Mammary epithelial cell (primary cell): ENCODE measurements at places on chromosomes 5 and 9. TPM values are rescaled to one million over a fixed set of nuclear protein-coding genes. Genes with fewer than 3 reads are reported as not detected.

PCDHGB6 gene
- 0.11 TPM for polyA plus RNA-seq

ZBTB26 gene
- 1.6 TPM for polyA plus RNA-seq

C5orf15 gene
- polyA plus RNA-seq: 40.0 TPM

TSSK1B gene
- polyA plus RNA-seq: 0.05 TPM

TUT7 gene
- polyA plus RNA-seq: 18.9 TPM

HACD4 gene
- polyA plus RNA-seq: 0.08 TPM

SLC22A4 gene
- 2.1 TPM for polyA plus RNA-seq

CARTPT gene
- polyA plus RNA-seq: not detected

IFNW1 gene
- not detected for polyA plus RNA-seq

SHOC1 gene
- polyA plus RNA-seq: 0.01 TPM

FAXDC2 gene
- 1.4 TPM for polyA plus RNA-seq

GRXCR2 gene
- not detected for polyA plus RNA-seq

MEF2C gene
- polyA plus RNA-seq: not detected

PCDHGB2 gene
- polyA plus RNA-seq: 0.46 TPM

RGMB gene
- polyA plus RNA-seq: 11.1 TPM

FLT4 gene
- polyA plus RNA-seq: 0.07 TPM

SVEP1 gene
- 1.2 TPM for polyA plus RNA-seq
